ENCODE measurements at places on chromosomes 16 and 17.

DNA sequence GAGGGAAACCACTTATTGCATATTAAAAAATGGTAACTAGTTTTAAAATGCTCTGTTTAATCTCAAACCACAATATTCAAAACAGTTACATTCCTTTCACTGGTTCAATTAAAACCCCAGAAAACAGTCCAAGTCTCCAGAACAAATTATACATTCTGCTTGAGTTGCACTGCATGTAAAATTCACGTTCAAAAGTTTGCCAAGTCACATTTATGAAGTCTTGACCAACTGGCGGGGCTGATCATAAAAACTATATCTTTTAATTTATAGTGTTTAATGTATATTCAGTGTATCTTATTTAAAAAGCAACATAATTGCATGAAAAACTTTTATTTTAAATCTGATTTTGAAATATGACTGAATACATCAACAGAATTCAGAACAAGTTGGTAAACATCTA lies 25.0 kb downstream of the CPPED1 start:
- DNase-seq = no peak

GRCh38 chr17:70947215-70947614 lies 777.9 kb downstream of the KCNJ2 start:
- DNase-seq = no peak

- DNase-seq = no peak
These were observed 2.0 kb downstream of the PRSS33 start for GRCh38 chr16:2785101-2785991.

- no peak for DNase-seq
These were observed 311.7 kb downstream of the BCAS3 start for GRCh38 chr17:60989379-60989778.

- no peak for DNase-seq
These were observed 1.1 kb upstream of the CHRNB1 start for GRCh38 chr17:7443499-7444485.

GRCh38 chr17:44318077-44318892 lies 6.3 kb downstream of the SLC25A39 start:
- DNase-seq = no peak

GRCh38 chr17:42409523-42410318 lies 13.3 kb downstream of the CAVIN1 start:
- DNase-seq = no peak

DNA sequence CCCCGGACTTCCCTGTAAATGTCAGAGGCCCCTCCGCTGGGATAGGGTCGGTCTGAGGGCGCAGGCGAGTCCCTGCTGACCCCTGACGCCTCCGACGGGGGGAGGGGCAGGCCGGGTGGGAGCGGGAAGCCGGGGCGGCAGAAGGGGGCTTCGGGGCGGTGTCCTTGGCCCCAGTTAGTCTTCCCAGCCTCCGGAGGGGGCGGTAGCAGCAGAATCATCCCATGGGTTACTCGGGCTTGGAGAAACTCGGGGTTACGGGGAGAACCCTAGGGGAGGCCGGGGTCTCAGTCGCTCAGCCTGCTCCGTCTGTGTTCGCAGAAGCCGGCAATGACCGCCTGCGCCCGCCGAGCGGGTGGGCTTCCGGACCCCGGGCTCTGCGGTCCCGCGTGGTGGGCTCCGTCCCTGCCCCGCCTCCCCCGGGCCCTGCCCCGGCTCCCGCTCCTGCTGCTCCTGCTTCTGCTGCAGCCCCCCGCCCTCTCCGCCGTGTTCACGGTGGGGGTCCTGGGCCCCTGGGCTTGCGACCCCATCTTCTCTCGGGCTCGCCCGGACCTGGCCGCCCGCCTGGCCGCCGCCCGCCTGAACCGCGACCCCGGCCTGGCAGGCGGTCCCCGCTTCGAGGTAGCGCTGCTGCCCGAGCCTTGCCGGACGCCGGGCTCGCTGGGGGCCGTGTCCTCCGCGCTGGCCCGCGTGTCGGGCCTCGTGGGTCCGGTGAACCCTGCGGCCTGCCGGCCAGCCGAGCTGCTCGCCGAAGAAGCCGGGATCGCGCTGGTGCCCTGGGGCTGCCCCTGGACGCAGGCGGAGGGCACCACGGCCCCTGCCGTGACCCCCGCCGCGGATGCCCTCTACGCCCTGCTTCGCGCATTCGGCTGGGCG lies 542 bp downstream of the GUCY2D start:
- no peak for DNase-seq

DNA sequence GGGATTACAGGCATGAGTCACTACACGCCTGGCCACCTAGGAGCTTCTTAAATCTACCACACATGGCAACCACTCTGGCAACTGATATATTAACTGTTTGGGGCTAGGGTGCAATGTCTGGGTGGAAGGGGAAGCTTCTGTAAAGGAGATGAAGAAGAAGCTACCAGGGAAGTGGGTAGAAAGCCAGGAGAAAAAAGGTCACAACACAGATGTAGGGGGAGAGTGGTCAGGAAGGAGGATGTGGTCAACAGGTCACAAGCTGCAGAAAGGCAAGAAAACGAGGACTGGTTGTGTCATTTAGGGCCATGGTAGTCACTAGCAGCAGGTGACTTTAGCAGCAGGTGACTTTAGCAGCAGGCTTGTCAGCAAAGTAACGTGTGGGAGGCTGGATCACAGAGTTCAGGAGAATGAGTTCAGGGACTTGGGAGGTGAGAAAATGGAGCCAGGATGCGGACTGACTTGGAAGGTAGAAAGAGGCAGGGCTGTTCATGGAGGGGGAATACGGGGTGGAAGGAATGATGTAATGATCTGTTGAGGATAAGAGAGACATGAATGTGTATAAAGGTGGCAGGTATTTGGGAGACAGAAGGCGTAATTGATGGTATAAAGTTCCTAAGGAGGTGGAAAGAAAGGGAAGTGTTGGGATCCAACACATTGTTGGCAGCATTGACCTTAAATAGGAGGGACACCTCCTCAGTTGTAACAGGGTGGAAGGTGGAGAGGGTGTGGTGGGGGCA lies 16.3 kb upstream of the WFIKKN2 start:
- no peak for DNase-seq

GRCh38 chr16:89936508-89936907 lies 12.0 kb upstream of the DEF8 start:
- no peak for DNase-seq

GRCh38 chr16:85515830-85516397 lies 97.2 kb upstream of the GSE1 start:
- no peak for DNase-seq

- DNase-seq = no peak
These were observed 84.9 kb downstream of the TBC1D16 start for GRCh38 chr17:79950751-79951150.

- no peak for DNase-seq
These were observed 70.9 kb upstream of the KIFC3 start for GRCh38 chr16:57873218-57873617.

- DNase-seq = no peak
These were observed 225.1 kb downstream of the LGALS9B start for GRCh38 chr17:20242271-20242670.

DNA sequence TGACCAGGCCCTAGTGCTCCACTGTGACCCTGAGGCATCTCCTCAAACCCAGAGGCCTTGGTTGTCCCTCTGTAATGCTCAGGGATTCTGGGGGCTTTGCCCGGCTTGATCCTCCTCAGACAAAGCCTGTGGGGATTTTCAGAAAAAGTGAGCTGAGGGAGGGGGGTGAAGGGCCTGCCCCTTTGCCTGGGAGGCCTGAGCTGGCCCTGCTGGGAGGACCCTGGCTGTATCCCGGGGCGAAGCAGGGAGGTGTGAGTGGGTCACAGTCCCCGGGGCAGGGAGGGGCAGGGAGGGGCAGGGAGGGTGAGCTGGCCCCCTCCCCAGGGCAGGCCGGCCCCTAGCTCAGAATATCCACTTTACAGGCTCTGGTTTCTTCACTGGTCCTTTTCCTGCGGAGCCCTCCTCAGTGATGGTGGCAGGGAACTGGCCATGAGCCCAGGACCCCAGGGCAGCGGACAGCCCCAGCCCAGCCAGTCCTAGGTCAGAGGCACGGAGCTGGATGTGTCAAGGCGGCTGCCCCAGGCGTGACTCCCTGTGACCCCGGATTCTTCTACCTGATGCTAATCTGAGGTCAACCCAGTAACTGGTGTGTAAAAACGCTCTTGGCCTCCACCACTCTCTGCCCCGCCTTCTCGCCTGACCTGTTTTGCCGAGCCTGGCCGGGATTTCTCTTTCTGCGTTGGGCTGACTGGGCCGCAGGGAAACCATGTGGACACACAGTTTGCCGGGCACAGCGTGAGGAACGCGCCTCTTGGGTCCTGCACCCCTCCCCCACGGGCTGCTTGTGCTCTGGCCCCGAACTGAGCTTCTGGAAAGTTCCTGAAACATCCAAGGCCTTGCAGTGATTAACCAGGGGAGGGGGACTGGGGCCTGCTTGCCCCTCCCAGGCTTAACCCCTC lies 5.8 kb upstream of the FASN start:
- DNase-seq = peak; percentile 79

DNA sequence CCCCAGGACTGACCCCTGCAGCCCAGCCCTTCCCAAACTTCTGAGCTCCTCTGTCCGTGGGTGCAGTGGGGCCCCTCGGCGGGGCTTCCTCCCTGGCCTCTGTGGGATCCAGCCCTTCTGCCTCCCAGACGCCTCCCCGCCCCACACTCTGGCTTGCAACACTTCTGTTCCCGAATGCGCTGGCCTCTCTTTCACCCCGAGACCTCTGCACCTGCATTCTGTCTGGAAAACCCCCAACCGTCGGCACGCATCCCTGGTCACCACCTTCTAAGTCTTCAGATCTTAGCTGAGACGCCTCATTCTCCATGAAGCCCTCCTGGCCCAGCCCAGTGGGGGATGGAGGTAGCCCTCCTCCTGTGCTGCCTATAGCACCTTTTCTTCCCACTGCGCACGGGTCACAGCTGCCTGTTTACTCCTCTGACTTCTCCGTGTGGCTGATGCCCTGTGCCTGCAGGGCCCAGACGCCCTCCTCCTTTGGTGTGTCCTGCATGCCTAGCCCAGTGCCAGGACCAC lies 26.4 kb downstream of the TMEM235 start:
- no peak for DNase-seq

GRCh38 chr17:37744961-37745800 lies at the start of gene HNF1B:
Gene HNF1B, minus strand, starts transcription at chr17:37745059. Its CDS starts 175 bp downstream, at chr17:37744884.
- DNase-seq = no peak

- no peak for DNase-seq
These were observed 23.2 kb downstream of the CDH3 start for GRCh38 chr16:68668266-68668665.

DNA sequence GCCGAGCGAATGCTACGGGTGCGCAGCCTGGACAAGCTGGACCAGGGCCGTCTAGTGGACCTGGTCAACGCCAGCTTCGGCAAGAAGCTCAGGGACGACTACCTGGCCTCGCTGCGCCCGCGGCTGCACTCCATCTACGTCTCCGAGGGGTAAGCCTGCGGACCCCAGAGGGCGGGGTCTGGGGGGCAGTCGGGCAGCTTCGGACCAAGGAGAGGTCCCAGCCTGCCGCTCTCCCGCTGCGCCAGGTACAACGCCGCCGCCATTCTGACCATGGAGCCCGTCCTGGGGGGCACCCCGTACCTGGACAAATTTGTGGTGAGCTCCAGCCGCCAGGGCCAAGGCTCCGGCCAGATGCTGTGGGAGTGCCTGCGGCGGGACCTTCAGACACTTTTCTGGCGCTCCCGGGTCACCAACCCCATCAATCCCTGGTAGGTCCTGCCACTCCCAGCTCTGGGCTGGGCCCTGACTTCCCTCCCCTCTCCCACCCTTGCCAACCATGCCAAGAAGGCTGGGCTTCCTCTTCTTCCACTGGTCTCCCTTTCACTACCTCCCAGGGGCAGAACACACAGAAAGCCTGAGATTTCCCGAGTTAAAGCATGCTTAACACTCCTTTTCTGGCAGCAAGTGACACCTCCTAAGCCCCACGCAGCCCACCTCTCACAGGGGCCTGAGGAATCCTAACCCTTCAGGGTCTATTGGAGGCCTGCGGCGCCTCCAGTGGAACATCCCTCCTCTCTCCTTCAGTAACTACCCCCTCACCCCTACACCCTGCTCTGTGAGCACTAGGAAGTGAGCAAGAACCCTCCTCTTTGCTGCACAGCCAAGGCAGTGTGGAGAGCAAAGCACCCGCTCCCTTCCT lies 3.2 kb downstream of the NAGS start:
- DNase-seq = no peak

- DNase-seq = no peak
These were observed 142.9 kb downstream of the RAB11FIP4 start for GRCh38 chr17:31534223-31534888.

DNA sequence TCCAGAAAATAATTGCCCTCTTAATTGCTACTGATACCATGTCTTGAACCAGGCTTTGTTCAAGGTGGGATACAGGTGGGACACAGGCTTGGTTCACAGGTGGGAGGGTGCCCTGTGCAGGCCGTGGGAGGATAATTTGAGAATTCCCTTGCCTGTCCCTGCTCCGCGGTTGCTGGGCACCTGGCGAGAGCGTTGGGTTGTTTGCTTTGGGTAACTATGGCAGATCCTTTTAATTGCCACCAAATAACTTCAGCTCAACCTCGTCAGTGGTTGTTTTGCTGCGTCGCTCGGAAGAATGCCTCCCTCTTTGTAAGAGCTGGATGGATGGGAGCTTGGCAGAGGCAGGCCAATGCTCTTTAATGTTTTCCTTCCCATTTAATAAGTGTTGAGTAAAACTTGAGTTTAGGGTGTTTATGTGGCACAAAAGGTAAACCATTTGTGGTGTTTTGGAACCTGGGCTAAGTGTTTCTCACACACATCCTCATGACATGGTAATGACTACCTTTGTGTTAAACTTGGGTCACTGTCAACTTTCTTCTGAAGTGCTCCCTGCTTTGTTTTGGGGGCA lies 202.5 kb downstream of the MSI2 start:
- DNase-seq = no peak

DNA sequence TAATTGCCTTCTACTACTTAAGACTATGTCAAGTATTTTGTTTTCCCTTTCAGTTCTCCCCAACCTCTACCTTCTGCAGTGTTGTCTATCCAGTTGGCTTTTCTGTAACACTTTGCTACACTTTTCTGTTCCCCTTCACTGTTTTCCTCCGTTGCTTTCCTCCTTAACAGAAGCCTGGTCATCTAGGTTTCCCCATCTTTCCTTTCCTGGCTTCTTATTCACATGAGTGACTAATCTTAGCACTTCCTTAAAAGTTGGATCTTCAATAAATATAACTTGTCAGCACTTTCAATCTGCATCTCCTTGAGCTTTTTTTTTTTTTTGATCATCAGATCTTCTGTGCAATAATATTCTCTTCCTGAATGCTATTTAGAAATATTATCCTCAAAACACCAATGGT lies 2.8 kb upstream of the SLFN11 start:
- no peak for DNase-seq

All from K562 (cell line).